ENCODE measurements at places on chromosomes 2 and 18. TPM values are rescaled to one million over a fixed set of nuclear protein-coding genes. Genes with fewer than 3 reads are reported as not detected.

The SCN7A gene
- total RNA-seq, result 0.32 TPM

The VWC2L gene
- not detected for total RNA-seq

The SEC11C gene
- 44.3 TPM for total RNA-seq

The RND3 gene
- 55.8 TPM for total RNA-seq

The CABYR gene
- 19.3 TPM for total RNA-seq

DNA sequence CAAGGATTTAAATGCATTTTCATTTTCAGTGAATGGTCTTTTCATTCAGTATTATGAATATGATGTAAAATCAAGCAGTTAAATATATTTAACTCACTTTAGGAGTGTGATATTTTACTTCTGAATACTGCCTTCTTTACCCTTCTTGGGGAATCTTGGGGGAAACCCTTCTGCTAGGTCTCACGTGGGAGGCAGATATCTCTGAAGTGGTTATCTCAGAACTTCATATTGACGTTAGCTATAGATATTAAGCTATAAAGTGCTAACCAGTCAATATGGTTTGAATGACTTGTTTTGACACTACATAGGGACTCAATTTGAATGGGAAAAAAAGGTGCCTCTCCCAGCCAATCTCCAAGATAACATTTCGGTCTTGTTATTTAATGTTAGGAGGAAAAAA lies 9.8 kb downstream of the REL start:
- DNase-seq, result no peak

DNA sequence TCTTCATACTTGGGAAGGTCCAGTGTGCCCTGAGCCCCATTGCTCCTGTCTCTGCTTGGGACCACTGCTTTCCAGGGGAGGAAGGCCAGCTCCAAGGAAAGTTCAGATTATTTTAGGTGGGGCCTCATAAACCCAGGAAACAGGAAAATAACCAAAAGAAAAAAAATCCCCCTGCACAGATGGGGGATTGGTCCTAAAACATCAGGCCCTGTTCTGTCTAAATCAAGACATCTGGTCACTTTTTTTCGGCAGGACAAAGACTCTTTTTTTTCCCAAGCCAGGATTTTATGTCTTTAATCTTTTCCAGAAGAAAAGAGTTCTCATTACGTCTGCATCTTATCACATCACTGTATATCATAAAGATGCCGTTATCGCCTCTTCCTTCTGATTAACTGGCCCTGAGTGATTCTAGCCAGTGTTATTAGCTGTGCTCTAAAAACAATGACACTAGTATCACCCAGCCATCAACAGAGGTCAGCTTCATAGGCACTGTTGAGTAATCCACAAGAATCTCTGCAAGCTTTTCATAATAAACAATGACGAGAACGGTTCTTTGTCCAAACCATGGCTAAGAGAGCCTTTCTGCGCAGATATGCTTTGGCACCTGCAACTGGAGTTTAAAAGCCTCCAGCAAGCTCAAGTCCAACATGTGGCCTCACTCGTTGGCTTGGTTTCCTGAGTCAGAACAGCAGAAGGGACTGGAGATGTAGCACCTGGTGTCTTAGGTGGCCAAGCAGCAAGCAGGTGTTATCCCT lies 138.2 kb downstream of the VAPA start:
- no peak for DNase-seq

DNA sequence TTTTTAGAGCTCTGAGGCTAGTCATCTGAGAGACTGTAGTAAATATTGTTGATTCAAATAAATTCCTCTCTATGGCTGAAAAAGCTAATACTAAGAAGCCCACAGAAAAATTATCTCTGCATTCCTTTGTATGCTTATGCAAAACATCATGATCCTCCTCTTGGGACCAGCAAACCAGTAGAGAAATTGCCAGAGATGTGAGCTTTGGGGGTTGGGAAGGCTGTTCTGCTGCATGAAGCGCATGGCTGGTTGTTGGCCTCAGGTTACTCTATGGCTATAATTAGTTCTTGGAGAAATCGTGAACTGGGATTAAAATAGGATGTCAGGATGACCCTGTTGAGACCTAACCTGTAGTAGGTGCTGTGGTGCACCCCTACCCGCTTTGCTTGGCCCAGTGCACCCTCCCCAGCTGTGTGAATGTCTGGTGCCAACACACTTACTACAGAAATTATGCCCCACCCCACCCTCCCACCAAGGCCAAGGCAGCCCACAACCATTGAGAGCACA lies 35.5 kb upstream of the C1D start:
- no peak for DNase-seq

DNA sequence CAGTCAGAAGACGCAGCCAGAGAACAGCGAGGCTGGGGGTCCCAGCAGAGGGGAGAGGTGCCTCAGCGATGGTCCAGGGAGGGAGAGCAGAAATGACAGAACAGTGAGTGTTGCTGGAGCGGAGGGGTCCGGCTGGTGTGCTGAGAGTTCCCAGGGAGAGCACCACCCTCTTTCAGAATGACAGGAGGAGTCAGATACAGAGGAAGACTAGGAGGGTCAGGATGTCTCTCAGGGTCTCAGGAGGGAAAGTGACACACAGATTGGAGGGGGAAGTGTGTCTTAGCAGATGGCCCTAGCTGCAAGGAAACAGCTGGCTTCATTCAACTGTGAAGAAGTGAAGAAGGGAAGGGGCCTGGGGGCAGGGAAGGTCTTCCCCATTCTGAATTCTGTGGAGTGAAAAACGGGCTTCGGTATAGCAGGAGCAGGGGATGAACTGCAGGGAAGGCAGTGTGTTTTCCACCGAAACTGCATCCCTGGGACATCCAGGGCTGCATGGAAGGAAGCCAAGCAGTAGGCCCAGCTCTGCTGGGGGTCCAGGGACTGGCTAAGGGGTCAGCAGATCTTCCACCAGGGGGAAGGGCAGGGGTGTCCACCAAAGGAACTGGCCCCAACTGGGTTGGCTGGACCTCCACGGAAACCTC lies 90.0 kb upstream of the OTOS start:
- DNase-seq, result no peak

GRCh38 chr18:46411867-46412690 lies 244.9 kb downstream of the LOXHD1 start:
- DNase-seq, result no peak

DNA sequence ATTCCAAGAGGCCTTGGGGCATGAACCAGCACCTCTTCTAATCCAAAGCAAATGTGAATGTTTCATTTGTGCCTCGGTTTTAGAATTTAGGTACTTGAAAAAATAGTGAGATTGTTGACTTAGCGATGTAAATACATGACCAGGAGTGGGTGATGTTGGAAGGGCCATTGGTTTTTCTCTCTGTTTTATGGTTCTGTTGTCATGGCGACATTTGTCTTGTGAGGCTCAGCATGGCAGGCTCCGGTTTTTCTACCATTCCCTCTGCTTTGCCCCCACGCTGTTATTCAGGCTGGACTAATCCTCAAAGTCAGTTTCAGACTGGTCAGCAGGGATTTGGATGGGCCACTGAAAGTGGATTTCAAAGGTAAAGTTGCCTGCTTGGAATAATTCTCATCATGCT lies 255.4 kb downstream of the ALPK2 start:
- DNase-seq, result no peak

DNA sequence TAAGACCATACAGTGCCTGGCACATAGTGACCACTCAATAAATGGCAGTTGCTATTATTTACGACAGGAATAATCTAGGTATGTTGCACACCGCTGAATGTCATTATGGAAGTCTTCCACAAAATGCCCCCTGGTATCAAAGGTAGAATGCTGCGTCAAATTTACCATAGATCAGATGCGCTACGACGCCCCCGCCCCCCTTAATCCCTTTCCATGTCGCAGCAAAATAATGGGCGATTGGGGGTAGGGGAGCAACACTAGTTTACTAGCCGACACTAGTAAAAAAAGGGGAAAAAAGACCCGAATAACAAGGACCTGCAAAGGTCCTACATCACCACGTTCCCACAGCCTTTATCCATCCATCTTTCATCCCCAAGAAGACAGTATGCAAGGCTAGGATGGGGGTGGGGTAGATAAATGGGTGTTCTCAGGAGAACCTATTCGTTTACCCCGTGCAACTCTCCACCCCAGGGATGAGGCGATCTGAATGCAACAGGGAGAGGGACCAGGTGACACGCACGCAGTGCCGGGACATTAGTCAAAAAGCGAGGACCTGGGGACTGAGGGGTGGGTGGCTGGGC lies 455 bp downstream of the PREPL start:
- no peak for DNase-seq

GRCh38 chr2:174124181-174124580 lies 124.2 kb downstream of the OLA1 start:
- peak; percentile 31 for DNase-seq

GRCh38 chr2:151260573-151261230 lies 961 bp downstream of the RBM43 start:
- no peak for DNase-seq

DNA sequence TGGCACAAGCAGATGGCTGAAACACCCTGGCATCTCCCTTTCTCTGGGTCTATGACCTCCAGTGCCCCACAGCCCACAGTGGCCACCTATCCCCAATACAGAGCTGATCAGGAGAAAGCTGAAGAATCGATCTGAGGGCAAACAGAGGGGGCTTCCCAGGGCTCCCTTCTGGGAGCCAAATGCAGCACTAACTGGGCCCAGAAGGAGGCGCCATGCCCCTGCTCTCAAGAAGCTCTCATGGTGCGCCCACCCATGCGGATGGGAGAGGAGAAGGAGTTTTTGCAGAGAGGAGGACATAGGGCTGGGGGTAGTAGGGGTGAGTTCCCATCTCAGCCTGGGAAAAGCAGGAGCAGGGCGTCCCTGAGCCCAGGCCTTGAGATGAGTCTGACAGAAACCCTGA lies 787.3 kb upstream of the RAB6C start:
- DNase-seq, result no peak

- peak; percentile 18 for DNase-seq
Measured at GRCh38 chr18:366466-367061, 98.7 kb upstream of the THOC1 start.

DNA sequence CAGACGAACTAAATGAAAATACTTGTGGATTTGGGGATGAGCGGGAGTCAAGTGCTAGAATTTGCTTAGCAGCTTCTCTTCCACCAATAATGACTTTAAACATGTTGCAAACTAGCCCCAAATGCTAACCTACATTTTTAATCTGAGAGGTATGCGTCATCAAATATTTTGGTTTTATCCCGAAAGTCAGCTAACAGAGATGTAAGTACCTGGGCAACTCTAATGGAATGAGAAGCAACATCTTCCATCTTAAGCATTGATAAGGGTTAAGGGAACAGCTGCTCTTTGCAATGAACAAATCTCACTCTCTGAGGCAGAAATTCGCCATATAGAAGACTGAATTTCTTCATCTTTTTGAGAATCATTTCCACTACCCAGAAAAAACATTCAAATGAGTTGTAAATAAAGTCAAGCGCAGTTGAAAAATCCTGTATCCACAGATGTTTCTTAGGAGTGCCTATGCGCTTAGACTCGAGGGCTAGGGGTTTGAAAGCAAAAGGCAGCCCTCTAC lies 926 bp upstream of the YPEL5 start:
- no peak for DNase-seq

DNA sequence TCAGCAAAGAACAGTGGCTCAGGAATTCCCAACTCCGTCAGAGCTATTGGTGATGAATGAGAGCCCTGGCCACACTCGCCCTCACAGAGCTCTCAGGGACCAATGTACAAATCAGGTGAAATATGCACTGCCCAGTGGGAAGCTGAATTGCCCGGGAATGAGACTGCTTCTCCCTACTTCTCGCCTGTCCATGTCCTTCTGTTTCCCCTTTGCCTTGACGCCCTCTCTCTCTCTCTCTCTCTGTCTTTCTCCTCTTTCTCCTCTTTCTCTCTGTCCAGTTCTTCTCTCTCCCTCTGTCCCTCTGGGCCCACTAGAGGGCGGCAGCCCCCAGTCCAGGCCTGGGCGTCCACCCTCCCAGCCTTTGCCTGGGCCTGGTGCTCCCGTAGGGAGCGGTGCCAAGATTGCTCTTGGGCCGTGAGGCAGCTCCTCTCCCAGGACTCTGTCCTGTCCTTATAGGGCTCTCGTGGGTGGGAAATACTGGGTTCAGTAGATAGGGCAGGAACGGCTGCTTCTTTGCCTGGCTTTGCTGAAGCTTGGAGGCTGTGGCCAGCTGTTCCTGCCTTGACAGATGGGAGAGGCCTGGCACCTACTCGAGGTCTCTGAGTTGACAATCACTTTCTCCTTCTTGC lies 28.4 kb upstream of the PUM2 start:
- DNase-seq, result peak; percentile 81

DNA sequence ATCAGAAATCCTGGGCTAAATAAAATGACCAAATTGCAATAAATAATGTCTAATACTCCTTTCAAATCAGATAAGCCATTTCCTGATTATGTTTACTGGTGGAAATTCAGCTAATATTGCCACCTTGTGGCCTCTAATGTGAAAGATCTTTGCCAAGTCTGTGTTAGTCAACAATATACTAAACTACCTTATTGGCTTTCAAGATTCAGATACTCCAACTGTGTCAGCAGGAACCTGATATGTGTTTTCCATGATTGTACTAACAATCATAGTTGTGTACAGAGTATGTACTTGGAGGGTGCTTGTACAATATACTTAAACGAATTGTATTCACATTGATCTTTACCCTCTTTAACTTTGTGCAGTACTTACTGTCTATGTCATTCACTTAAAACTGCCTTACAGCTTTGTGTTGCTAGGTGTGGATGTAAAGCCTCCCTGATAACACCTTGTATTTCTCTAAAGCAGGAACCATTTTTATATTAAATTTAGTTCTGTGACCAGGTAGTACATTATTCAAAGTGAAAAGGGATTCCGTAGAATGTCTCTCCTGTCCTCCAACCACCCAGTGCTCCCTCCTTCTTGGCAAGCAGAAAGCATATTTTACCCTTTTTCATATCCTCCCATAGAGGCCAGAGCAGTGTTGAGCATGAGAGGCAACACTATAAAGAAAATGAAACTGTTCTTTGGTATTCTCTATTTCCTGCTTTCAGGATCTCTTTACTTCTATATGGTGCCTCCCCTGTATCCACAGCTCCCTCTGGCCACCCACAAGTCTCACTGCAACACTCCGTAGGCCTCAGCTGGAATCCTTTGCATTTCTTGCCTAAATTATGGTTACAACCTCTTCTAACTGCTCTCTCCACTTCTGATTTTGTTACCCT lies 75.2 kb upstream of the C2orf15 start:
- DNase-seq, result no peak

DNA sequence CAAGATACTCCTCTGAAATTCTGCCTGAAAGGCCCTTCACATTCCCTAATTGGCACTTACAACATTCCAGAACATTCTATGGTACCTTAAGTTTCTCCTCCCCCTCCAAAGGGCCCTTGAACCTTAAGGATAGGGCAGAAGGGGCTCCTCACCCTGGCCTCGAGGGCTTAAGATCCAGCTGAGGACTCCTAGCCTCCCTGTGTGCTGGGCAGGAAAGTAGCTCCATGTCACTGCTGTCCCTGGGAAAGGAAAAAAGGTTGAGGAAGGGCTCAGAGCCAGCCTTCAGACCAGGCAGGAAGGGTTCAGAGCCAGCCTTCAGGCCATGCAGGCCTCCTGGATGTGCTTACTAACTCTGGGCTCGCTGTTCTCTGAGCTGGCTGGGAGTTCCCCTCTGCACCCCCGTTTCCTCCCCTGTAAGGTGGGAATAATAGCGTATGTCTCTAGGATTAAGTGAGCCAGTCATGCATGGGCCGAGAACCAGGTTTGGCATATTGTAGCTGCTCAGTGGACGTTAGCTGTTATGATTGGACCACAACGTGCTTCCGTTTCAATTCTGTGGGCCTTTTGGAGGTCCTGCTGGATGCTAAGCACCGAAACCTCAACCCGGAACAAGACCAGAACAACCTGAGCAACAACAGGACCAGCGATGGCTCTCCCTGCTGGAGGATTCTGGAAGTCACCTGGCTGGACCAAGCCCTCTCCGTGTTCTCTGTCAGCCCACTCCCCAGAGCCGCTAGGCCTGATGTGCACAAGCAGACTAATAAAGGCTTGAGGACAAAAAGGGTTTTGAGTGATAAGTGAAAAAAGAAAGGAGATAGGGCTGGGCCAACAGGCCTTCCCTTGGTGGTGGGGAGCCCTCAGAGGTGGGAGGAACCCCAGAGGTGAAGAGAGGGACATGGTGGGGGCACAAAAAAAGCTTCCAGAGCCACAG lies 1.0 kb upstream of the B3GNT7 start:
- DNase-seq, result peak; percentile 76
